ENCODE measurements at places on chromosomes 12 and 14.

GRCh38 chr14:75371297-75371696 is 56.5 kb upstream of the JDP2 start:
- no peak for DNase-seq

DNA sequence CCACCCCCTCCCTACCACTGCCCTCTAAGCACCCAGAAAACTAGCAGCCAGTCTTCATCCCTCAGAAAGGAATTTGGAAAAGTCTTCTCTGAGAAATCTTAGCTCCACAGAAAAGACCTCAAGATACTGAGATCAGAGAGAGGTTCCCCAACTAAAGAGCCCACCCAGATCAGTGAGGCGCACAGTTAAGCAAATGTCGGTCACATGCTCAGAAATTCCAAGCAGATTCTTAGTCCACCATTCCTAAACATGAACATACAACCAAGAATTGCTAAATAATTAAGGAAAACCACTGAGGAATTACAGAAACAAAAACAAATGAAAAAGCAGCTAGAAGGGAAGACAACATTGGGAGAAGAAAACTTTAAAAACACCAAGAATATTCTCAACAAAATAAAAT is 32.3 kb downstream of the MED13L start:
- no peak for DNase-seq

DNA sequence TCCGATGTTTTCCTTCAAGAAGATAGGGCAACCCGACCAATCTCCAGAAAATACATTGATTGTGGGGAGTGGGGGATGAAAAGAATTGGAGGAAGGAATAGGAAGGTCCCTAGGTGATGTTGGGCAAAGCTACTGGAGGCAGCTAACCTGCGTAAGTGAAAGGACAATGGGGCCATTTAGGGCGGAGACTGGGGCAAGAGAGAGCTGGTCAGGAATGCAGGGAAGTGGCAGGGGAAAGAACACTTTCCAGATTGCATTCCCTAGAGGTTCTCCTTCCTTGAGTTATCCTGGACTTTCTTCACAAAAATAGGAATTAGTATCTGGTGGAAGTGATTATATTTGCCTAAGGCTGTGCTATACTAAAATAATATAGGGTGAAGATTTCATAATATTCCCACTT is 151.8 kb upstream of the HMGA2 start:
- DNase-seq = no peak

DNA sequence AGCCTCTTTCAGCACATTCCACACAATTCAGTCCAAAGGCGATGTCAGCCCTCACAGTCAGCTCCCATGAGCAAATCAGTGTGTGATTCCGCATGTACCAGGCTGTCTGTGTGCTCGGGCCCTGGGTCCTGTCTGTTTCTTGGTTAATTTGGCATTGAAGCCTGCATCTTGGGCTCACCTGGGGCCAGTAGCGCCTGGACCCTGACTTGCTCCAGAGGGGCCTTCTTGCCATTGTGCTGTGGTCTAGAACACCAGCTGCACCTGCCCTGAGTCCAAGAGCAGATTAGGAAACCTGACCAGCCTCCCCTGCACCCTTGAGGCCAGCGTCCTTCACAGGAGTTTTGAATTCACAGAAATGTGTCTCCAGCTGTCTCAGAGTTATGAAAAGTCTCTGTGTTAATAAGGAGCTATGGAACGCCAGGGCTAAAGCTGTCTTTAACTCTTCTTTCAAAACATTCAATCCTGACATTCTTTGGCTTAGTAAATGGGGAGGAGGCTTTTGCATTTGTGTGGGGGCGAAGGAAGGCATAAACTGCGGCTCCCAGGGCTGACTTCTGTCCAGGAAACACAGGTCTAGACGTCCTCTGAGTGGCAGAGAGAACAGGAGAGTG is 102.2 kb downstream of the ARF6 start:
- DNase-seq = peak; percentile 39

DNA sequence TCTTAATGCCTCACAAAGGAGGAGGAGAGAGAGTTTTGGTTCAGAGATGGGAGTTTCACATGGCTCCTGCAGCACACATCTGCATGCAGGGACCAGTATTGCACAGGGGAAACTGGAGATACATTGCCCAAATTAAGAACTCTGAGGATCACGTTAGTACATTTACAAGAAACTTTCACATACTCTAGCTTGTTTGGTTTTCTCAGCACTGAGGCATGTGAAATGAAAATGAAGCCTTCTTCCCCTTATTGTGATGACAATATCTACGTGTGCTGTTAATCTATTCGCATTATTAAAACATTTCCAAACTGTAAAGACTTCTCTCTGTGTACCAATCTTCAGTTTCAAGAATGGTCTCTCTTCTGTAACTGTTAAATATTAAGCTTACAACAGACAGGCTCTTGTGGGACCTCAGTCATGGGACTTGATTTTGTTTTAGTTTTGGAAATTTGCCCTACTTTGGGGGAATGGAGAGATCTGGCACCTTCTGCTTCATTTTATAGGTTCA is 124.7 kb downstream of the DAAM1 start:
- no peak for DNase-seq

DNA sequence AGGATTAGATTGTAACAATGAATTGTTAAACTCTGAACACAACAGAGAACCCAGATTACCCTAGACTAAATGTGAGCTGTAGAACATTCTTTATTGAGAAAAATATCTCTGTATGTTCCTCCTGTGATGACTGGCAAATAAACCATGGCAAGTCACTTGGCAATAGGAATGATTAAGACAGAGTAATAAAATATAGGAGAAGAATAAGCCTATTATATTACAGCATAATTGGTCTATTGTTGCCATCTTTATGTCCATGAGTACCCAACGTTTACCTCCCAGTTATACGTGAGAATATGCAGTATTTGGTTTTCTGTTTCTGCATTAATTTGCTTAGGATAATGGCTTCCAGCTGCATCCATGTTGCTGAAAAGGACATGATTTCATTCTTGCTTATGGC is 211.2 kb upstream of the AVPR1A start:
- DNase-seq = no peak

DNA sequence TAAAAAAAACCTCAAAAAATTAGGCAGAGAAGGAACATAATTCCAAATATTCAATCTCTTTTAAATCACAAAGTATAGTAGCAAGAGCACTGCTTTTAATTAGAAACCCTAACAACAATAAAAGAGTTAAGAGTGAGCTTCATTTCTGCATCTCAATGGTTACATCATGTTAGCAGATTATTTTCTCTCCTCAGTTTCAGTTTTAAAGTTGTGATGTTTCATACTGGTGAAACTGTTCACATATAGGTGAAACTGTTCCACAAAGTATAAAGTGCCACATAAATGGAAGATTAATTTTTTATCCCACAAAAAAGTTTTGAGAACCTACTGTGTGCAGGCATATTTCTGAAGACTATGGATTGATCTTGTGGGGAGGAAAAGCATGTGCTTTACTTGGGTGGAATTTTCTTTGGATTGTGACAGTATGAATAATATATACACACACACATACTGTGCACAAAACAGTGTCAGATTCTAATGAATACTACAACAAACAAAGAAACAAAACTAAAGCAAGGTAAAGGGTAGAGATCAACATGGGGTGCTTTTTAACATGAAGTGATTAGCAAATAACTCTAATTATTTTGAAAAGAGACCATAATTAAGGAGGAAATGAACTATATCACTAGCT is 17.1 kb downstream of the LUM start:
- DNase-seq = peak; percentile 30

DNA sequence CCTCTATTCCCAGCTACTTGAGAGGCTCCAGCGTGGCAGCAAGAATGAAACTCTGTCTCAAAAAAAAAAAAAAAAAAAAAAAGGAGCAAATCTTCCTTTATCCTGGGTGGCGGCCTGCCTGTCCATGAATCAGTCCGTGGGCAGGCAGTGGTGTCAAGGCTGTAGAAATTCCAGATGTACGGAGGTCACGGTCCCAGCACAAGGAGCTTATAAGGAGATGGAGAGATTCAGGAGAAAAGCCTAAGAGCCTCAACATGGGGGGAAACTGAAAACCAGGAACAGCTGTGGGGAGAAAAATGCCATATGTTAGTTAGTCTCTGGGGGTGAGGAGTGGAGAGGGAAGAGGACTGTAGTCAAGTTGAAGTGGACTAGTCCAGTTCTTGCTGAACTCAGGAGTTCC is 130.5 kb upstream of the CRY1 start:
- peak; percentile 51 for DNase-seq

- DNase-seq = no peak
Measured at GRCh38 chr12:25264862-25265261, 14.1 kb upstream of the KRAS start.

DNA sequence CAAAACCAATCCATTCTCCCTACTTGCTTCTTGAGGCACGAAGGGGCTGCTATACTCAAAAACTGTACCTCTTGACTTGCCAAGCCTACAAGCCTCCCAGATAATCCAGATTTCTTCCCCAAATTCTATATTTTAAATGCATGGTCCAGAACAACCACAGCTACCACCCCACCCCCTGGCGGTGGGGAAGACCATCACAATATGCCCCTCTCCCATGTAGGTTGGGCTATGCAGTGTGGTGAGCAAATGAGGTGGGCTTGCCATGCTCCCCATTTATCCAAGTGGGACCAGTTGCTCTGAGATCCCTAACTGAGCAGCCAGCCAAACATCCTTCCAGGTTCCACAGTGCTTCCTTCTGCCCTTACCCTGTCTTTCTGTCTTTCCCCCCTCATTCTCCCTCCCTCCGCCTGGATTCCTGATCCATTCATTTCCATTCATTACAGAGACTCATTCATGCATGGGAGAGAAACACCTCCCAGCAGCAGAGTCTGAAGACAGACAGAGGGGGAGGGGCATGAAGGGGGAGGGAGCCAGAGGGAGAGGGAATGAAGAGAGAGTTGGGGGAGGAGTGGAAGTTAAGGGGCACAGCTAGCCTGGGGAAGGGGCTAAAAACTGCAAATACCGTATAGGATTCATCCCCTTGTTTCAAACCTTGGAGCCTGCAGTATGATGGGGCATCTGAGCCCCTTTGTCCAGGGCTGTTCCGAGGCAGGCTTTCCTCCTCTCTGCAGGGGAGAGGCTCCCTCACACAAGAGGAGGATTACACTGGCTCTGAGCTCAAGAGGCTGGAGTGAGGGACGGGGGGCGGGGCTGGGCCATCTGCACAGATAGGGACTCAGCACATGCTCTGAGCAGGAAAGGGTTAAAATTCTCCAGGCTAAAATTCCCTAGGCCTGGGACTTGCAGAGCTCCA is 4.4 kb downstream of the ZNF219 start:
- DNase-seq = no peak

GRCh38 chr12:124608450-124608870 is 41.0 kb upstream of the NCOR2 start:
- DNase-seq = no peak

GRCh38 chr12:128312661-128313060 is 45.7 kb downstream of the TMEM132C start:
- DNase-seq = no peak

DNA sequence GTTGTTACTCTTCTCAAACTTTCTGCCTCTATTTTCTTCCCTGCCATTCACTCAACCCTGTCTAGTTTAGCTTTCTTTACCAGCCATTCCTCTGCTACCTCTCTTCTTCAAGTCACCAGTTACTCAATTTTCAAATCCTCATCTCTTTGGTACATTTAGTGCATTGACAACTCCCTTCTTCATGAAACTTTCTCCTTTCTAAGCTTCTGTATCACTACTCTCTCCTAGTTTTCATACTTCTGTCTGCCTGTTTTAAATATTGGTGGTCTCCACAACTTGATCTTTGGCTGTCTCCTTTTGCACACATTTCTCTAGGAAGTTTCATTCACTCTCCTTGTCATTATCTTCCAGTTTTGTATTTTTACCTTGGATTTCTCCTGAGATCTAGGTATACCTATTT is 6.0 kb downstream of the LEMD3 start:
- no peak for DNase-seq

DNA sequence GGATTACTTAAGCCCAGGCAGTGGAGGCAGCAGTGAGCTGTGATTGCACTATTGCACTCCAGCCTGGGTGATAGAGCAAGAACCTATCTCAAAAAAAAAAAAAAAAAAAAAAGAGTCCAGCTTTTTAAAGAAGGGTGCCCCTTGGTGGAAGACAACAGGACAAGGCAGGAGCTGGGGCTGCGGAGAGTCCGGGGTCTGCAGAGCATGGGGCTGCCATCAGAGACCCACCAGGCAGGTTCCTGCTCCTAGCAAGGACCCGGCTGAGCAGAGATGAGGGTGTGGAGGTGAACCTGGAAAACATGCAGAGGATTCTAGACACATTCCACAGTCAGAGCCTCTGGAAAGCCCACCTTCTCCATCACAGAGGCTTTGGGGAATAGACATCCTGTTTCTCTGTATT is 21.0 kb upstream of the CIPC start:
- no peak for DNase-seq

DNA sequence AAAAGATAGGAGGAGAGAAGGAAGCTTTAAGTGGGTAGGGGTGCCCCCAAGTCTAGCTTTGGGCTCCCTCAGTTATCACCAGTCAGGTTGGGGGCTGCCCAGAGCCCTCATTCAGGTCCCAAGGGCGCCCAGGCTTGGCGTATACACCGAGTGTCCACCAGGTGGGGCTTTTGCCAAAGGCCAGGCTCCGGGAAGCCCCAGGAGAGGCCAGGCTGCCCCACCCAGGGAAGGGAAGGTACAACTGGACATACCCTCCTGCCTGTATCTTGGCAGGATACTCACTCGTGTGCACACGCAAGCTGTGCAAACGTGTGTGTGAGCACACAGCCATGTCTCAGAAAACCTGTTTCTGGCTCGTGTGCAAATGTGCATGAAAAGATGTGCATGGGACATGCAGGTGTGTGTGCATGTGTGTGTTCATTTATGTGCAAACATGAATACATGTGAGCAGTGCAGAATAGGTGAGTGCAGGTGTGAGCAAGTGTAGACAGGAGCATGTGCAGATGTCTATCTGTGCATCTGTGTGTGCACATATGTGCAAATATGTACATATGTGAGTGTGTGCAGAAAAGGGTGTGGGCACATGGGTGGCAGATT is 103.9 kb upstream of the MYL2 start:
- peak; percentile 4 for DNase-seq

GRCh38 chr12:123115409-123116121 is 35.3 kb downstream of the PITPNM2 start:
- peak; percentile 97 for DNase-seq

- no peak for DNase-seq
Measured at GRCh38 chr14:82313889-82314288, 780.2 kb upstream of the SEL1L start.

DNA sequence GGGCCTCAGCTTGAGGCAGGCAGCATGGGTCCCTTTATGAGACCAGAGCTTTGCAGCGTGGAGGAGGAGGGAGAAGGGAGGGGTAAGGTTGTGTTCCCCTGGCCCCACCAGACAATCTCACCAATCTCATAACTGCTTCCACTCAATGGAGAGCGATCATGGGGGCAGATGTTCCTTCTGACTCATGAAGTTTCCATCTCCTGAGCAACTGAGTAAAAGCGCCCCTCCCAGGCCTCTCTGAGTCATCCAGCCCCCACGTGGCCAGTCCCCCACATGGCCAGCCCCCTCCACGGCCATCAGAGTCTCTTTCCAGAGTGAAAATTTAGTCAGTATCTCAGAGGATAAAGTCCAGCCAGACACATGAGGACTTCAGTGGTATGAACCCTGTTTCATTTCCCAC is 39.2 kb upstream of the PLXNC1 start:
- peak; percentile 71 for DNase-seq

- peak; percentile 28 for DNase-seq
Measured at GRCh38 chr14:85214471-85214870, 315.5 kb upstream of the FLRT2 start.
